ENCODE measurements at places on chromosomes 11 and 22.

- no peak for DNase-seq
Observed at GRCh38 chr11:69427337-69427736, 54.1 kb upstream of the LINC01488 start.

GRCh38 chr11:128409476-128409875, 177.9 kb downstream of the ETS1 start:
- no peak for DNase-seq

- no peak for DNase-seq
Observed at GRCh38 chr11:68581439-68581838, 102.9 kb upstream of the GAL start.

DNA sequence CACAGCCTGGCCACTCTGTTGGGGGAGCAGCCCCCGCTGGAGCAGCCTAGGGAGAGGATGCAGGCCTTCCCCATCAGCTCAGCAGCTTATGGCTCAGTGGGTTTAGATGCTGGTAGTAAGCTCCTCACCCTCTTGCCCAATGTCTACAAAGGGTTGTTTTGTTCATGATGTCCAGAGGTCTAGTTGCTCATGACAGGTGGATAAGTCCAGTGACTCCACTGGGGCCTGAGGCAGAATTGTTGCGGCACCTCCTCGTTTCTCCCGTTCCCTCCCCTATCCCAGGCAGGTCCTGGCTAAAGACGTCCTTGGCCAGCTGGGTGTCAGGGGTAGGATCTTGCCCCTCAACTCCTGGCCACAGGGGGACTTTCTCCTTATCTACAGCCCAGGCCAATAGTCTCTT, 233.5 kb upstream of the B3GAT1 start:
- DNase-seq = no peak

GRCh38 chr11:62926680-62927455, 5.7 kb upstream of the CHRM1 start:
- no peak for DNase-seq

DNA sequence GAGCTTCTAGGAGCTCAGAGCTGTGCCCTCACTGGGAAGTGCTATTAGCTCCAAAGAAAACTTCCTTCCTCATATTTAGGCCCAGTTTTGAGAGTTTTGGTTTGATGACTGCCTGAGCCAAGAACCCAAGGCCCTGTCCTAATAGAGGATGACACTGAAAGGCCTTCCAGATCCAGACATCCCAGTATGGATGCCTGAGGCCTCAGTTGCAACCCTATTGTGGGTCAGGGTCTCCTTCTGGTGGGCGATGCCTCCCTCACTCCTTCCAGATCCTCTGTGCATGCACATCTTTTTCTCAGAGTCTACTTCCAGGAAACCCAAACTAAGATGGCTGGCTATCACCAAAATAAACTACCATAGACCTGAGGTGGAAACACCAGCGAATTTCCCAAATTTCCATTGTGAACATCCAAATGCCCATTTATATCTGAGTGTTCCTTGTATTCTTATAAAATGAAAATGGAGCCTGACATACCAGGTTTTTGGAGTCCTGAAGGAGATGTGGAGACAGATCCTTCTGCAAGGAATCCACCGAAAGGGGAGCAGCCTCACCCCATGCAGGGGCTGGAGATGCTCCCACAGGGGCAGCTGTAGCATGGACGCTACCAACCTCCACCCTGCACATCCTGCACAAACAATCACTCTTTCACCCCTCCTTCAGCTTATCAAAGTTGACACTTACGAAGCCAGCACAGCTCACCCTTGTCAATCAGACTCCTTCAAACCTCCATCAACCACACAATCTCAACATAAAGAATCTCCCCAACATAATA, 61.1 kb downstream of the GGTLC2 start:
- DNase-seq = no peak

GRCh38 chr22:47987885-47988515, 1225.5 kb downstream of the TBC1D22A start:
- DNase-seq = no peak

GRCh38 chr22:36339171-36340065, 48.3 kb downstream of the MYH9 start:
- DNase-seq = no peak

GRCh38 chr11:63802637-63803414, 10.4 kb upstream of the SPINDOC start:
- no peak for DNase-seq

DNA sequence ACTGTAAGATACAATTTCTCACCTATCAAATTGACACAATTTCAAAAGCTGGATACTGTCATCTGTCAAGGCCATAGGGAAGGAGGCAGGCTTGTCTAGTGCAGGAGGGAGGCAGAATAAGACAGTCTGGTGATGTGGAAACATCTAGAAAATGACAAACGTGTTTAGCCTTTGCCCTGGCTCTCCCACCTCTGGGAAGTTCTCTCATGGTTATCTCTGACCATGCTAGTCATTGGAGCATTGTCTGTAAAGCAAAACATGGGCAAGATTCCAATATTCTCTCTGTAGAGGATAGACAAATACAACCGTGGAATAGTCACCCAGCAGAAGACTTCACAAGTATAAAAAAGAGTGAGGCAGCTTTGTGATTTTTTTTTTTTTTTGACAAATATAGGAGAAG, 9.1 kb upstream of the SERHL2 start:
- DNase-seq = no peak

GRCh38 chr11:117417856-117418255, 90.2 kb downstream of the CEP164 start:
- DNase-seq = no peak

DNA sequence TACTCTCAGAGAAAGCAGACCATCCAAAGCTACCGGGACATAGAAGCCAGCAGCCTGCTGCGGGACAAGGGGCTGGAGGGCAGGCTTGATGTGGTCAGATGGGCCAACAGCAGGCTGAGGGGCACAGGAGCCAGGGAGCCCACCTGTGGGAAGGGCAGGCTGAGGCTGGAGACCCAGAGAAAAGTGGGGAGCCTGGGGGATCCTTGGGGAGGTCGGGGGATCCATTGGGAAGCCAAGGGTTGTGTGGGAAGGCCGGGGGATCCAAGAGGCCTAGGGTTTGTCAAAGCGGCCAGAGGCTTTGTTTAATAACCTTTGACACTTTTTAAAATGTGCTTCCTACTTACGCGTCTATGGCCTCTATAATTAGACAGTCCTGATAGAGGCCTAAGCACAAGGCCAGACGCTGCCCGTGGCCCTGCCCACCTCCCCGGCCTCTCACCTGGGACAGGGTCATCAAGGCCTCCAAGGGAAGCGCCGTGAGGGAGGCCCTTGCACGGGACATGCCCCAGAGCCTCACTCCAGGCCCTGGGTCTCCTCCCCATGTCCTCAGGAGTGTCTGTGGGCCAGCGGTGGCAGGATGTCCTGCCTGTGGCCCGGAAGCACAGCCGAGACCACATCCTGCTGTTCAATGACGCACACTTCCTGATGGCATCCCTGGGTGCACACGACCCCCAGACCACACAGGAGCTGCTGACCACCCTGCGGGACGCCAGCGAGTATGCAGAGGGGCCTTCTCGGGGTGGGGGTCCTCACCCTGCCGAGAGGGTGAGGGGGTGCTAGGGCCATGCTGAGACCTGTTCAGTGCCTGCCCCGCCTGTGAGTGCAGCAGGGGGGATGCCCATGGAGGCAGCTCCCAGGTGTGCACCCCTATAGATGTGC, 8.6 kb upstream of the GTSE1 start:
- DNase-seq = no peak

DNA sequence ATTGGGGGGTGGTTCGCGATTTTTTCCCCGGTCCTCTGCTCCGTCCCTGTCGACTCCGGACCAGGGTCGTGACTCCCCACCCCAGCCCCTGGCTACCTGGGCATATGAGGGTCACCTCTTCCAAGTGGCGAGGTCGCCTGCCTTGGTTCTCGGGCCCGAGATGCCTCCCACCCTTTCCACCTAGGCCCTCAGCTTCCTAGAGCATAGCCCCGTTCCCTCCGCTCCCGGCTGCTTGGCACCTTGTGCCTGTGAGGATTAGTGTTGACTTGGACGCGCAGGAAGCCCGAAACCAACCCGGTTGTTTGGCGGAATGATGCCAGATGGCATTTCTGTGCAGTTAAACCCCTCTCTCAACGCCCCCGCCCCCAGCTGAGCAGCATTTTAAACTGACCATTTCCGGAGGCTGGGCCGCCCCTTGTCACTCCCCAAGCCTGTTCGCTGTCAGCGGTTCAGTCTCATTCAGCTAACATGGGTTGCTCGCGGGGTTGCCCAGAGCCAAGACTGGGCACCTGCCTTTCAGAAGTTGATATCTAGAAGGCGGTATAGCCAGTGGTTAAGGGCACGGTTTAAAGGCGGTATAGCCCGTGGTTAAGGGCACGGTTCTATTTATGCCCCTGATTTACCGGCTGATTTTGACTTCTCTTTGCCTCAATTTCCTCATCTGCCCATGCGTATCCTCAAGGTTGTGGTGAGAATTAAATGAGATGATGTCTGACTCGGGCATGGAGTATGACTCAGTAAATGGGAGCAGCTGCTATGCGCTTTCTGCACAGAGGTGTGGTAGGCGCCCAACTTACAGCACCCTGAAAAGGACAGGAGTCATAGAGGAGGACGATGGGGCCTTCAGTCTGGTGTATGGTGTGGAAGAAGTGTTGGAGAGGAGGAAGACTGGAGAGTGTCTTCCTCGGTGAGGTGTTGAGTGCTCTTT, 639 bp downstream of the INCENP start:
- DNase-seq = no peak

DNA sequence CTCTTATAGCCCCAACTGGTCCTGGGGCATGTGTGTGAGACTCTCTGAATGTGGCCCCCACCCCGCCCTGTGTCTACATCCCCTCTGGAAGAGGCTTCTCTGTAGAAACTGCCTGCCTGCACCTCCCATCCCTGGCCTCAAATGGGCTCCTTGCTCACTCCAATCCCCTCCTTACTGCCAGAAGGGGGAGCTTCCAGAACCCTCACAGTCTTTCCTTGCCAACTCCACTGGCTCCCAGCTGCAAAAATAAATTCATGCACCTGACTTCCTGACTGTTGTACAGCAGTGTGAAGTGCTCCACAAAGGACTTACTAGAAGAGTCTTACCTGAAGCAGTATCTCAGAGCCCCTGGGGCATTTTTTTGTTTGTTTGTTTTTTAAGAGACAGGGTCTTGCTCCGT, 15.2 kb upstream of the SERPIND1 start:
- no peak for DNase-seq

DNA sequence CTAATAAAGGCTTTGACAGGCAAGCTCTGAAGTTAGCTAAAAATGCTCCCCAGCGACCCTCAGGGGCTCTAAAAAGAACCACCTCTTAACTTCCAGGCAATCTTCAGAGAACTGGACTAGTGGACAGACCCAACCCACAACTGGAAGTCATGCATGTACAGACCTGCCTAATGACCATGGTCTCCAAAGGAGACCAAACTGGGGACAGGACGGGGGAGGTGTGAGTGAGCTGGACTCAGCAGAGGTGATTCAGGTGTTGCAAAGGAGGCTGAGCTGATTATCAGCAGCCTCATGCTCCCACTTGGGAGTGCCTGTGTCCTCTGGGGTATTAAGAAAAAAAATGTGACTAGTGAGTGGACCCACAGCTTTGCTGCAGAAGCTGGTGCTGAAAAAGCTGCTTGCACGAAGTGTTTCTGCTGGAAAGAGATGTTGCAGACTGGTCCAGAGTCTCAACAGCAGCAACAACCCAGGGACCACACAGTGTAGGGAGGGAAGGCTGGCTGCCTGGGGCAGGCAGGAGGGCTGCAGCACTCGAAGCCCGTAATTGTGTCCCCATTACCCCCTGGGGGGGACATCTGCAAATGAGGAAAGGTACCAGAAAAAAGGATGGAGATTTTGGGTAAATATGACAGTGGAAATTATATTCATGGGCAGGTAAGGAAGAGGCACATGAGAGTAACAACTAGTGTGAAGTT, 35.3 kb downstream of the PITPNB start:
- DNase-seq = no peak

DNA sequence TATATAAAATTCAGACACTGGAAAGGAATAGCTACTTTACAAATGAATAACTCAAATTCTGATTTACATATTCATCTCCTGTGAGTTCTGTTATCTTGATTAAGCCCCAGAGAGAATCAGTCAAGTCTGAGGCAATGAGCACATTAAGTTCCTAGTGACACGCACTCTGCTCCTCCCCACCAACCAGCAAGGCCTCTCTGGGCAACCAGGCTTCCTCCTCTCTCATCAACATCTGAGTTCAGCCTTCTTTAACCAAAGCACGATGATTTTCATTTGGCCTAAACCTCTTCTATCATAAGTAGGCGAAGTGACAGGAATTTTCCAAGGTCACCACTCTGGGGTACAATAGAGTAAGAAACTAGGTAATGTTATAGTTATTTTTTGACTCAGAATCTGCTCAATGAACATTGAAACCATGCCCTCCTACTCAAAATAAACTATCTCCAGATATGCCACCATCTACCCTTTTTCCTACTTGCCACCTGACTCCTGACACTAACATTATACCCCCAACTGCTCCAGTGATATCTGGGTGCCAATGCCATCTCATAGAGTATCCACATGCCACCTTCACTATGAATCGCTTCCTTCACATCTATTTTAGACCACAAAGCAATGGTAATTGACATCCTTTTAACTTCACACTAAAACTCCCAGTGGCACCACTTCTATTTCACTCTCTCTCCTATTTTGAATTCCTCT, 114.8 kb downstream of the FAM76B start:
- no peak for DNase-seq

DNA sequence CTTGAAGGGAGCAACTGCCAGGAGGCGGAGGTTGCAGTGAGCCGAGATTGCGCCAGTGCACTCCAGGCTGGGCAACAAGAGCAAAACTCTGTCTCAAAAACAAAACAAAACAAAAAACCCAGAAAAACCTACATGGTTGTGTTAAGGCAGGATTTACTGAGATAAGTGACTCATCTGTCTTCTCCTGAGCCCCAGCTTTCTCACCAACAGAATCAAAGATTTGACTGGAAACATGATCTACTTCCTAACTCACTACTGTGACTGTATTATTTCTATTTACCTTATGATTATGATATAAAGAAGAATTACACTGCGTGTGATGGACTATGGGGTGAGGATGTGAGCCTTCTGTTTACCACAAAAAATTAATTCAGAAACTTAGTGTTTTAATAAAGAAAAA, 21.8 kb downstream of the FAM118B start:
- no peak for DNase-seq

DNA sequence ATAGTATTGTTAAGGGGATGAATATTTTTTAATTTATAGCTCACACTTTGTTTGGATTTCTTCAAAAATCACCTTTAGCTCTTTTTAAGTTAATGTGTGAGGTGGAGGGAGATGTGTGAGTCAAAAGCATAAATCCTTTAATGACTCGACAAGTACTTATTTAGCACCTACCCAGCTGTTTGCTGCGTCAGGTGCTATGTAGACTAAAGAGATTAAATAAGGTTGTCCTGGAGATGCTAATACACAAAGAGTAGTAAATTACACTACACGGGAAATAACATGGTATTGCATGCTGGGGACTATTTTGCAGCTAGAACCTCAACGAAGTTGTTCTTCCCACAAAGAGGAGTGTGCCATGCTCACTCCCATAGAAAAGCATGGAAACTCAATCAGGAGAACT, 583.3 kb upstream of the TENM4 start:
- DNase-seq = no peak

GRCh38 chr11:116510886-116511650, 261.7 kb downstream of the BUD13 start:
- DNase-seq = no peak

- DNase-seq = no peak
Observed at GRCh38 chr11:44729713-44730112, 3.0 kb downstream of the TSPAN18 start.

GRCh38 chr11:44032299-44033085, 15.3 kb upstream of the ACCSL start:
- DNase-seq = no peak

All from stimulated activated CD8-positive, alpha-beta memory T cell treated with anti-CD3 and anti-CD28 coated beads, Interleukin-2, amount 100 ng/mL, for 1 hour (primary cell).